ENCODE measurements at places on chromosomes 5 and 9.

GRCh38 chr9:27528076-27528885 lies 1.3 kb downstream of the MOB3B start:
- DNase-seq, result peak; percentile 21

DNA sequence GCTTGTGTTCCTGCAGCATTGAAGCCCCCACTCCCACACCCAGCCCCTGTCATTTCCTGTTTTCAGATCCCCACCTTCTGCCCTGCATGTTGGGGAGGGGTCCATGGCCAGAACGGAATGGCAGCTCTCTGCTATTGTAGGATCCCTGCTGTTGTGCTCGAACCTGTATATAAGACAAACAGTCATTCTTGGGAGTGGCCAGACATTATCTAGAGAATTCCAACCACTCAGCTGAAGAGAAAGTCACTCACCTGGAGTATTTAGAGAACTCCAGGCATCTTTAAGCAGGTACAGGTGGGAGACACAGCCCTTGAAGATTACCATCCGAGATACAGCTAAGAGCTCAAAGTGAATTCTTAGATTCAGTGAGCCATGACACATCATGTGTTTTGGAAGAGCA lies 96.1 kb downstream of the C9orf152 start:
- no peak for DNase-seq

- DNase-seq, result no peak
Observed at GRCh38 chr5:108543486-108543885, 161.6 kb upstream of the FBXL17 start.

GRCh38 chr5:172541099-172541772 lies 86.9 kb upstream of the SH3PXD2B start:
- no peak for DNase-seq

DNA sequence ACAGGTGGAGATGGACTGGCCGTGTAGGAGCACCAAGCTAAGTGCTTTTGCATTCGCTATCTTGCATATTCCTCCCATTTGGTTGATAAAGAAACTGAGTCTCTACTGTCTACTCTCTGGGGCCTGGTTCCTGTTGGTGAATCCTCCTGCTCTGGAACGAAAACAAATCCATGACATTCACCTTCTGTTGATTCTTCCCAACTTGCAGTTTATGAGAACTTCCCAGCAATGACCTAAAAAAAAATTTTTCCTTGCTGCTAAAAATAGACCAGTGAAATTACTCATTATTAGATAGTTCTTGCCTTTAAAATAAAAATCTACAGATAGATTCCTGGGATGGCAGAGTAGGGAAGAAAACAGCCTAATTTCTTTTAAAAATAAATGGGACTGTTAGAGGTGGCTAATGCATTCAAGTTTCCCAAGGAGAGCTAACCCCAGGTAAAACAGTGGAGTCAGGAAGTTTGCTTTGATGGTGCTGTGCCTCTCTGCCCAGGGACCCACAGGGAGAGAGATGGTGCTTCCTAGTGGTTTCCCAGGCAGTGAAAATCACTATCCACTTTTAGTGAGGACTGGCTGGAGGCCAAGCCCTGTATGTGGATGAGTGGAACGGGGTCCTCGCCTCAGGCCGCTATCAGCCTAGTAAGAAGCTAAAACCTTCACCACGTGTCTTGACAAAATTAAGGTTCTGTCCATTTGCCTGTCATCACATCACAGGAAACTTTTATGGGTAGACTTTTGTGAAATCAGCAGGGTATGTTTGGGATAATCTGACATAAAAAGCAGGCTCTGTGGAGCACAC lies 68.4 kb upstream of the NR3C1 start:
- DNase-seq, result no peak

DNA sequence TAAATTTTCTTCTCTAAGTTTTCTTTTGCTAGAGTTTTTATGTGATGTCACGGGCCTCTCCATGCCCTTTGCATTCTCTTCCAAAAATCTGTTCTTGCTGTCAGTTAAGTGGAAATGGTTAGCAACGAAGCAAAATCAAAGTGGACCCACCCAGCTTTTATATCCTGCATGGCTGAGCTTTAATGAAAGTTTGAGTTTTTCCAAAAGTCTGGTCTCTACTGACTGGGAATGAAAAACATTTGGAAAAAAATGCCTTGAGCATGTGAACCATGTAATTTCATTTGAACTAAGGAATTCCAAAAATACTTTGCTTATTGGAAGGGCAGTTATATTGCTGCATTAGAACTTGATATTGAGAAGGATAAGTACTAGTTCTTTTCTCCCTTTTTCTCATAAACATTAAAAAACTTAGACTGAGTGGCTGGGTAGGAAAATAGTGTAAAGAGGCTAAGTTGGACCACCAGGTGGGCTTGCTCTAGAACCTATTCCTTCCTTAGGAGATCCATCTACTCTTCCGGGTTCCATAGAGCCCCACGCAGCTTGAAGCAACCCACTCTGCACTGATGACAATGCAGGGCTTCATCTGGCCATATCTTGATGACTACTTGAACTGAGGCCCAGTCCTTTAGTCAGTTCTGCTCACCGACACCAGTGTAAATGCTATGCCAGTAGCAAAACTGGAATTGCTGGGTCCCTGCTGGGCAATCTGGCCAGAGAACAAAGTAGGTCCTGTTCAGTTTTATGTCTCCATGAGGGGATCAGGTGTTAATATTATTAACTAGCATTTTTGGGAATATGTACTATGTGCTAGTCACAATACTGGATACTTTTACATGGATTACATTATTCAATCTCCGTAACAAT lies 17.4 kb upstream of the RIC1 start:
- DNase-seq, result no peak

DNA sequence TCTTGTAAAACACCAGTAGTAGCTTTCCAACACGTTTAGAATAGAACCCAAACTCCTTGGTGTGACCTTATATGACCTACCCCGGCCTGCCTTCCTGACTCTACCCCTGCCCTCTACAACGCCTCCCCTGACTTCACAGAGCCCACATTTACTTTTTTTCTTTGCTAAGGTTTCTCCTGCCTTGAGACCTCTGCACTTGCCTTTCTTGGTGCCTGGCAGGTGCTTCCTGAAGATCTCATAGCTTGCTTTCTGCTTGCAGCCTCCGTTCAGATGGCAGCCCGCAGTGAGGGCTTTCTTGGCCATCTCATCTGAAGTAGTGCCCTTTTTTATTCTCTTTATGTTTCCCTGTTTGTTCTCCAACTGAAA lies 24.3 kb downstream of the NUP214 start:
- DNase-seq, result no peak

- DNase-seq, result no peak
Observed at GRCh38 chr5:149419532-149419858, 40.4 kb upstream of the IL17B start.

- no peak for DNase-seq
Observed at GRCh38 chr5:73668017-73668416, 42.0 kb downstream of the ARHGEF28 start.

DNA sequence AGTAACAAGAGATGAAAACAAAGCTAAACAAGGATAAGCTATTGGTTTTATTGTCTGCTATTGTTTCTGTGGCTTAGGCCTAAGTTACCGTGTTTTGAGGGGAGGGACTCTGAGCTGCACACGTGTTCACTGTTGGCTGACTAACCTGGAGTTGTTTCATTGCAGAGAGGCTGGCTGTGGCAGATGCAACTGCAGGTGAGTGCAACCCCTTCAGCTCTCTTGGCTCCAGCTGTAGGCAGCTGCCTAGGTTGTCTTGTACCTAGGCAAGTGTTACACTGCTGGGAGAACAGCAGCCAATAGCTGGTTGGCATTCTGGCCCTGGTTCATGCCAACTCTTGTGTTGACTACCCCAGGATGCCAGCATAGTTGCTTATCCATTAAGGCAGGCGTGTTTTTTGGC lies 17.6 kb upstream of the MATR3 start:
- no peak for DNase-seq

DNA sequence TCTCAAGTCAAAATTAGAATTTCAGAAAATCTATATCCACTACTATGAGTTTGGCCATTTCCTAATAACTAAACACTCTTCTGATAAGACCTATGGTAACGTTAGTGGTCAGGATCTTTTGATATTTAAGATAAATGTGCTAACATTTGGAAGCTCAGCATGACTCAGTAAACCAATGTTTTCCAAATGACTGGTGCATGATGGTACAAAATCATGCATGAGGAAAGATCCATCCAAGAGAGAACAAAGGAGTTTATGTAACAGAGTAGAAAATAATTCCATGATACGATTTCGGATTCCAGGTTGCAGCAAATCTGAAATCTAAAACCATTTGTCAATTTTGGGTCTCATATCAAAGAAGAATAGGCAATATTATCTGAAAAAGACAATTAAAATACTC lies 279.2 kb downstream of the NSG2 start:
- DNase-seq, result no peak

DNA sequence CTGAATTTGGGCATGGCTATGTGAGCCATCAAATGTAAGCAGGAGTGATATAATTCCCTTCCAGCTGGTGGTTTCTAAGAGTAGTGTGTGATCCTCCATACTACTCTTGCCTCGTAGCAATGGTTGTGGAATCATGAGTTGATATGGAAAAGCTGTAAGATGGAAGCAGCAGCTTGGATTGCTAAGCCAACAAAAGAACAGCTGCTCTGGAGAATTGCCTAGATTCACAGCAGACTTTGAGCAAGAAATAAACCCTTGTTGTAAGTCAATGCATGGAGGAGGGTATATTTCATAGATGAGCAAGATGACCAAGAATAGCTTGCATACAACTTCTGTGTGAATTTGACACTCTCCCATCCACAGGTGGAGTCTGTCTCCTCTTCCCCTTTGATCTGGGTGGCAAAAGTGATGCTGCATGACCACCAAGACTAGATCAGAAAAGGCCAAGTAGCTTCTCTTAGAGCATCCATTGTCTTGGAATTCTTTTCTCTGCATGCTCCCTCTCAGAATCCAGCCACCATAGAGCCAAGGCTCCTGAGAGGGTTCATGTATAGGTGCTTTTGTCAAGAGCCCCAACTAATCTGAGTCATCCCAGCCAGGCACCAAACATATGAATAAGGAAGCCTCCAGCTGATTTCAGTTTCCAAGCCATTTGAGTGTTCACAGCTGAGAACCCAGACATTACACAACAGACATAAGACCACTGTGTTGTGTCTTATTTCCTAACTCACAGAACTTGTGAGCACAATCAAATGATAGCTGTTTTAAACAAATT lies 79.0 kb downstream of the PRLR start:
- no peak for DNase-seq

DNA sequence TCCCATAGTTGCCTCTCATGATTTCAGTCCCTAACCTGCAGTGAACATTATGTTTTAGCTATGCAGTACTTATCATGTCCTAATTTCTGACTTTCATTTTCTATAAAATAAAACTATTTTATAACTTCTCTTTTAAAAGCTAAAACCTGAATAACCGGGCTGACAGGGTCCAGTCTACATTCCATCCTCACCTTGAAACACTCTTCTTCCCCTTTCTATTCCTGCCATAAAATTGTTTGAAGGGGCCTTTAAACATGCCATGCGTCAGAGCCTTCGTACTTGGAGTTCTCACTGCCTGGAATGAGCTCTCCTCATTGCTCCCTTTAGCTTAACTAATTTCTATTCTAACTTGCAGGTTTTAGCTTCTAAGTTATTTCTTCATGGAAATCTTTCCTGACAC lies 143.0 kb upstream of the PRLR start:
- no peak for DNase-seq

DNA sequence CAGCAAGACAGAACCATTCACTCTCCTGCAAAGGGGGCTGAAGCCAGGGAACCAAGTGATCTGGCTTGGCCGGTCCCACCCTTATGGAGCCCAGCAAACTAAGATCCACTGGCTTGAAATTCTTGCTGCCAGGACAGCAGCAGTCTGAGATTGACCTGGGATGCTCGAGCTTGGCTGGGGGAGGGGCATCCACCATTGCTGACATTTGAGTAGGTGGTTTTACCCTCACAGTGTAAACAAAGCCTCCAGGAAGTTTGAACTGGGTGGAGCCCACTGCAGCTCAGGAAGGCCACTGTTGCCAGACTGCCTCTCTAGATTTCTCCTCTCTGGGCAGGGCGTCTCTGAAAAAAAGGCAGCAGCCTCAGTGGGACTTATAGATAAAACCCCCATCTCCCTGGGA lies 60.5 kb downstream of the TNFSF8 start:
- DNase-seq, result peak; percentile 35

- no peak for DNase-seq
Observed at GRCh38 chr5:52859628-52860027, 71.9 kb downstream of the ITGA1 start.

DNA sequence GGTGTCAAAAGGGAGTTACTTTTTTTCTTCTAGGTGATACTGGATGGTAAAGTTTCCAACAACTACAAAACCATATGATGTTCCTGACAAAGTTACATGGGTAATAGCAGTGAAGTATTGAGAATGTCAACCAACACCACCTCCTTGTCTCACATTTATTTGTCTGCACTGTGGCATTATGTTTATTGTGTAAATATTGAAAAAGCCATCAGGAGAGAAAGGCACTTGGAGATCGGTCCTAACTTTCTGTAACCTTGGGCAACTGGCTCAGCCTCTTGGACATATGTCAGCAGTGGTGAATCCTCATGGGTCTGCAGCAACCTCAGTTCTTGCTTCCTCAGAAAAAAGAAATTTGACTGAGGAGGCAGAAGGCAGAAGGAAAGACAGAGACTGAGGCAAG lies 50.0 kb upstream of the ICE1 start:
- DNase-seq, result no peak

- no peak for DNase-seq
Observed at GRCh38 chr9:135478191-135478590, 1.4 kb upstream of the PPP1R26 start.

DNA sequence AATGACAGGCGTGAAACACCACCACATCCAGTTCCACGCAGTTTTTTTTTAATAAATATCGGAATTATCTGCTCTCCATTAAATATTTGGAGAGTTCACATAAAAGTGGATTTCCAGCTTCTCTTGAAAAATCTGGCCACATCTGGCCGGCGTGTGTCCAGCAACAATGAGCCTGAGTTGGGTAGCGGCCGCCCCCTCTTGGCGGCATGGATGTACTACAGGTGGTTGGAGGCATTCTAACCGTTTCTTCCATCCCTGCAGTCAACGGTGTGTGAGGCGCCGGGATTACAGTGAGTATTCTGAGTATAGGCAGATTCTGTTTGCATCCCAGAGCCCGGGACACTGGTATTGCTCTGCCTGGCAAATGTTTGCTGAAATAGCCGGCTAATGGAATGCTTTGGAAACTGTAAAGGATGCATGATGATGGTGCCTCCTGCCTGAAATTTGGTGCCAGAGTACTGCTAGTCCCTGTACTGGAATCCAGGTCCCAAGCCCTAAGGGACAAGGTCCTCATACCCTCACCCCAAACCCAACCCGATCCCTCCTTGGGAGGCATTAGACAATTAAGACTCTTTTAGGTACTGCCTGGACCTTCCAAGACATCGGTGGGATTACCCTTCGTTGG lies 13.6 kb upstream of the GM2A start:
- DNase-seq, result peak; percentile 28
